K562 (cell line): ENCODE measurements at places on chromosomes 1 and 21. TPM values are rescaled to one million over a fixed set of nuclear protein-coding genes. Genes with fewer than 3 reads are reported as not detected.
A peak's percentile ranks its signal among the peaks of the same experiment; 100 is the strongest.

DNA sequence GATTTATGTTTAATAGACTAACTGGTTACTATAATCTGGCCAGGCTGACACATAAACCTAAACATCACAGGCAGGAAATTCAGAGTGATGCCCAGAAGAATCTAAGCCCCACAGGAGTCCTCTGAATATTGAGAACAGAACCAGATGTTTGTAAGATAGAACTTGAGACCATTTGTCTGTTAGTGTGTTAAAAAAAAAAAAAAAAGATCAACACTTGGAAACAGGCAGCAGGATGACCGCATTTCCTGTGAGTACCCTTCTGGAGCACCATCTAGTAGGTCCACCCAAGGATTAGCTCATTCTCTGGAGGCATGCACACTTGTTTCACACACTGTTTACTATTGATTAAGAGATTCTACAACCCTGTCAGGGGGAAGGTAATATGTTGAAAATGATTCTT, 111.4 kb upstream of the VANGL1 start:
- no peak for DNase-seq

GRCh38 chr1:225539069-225539468, 111.2 kb upstream of the LBR start:
- no peak for DNase-seq

DNA sequence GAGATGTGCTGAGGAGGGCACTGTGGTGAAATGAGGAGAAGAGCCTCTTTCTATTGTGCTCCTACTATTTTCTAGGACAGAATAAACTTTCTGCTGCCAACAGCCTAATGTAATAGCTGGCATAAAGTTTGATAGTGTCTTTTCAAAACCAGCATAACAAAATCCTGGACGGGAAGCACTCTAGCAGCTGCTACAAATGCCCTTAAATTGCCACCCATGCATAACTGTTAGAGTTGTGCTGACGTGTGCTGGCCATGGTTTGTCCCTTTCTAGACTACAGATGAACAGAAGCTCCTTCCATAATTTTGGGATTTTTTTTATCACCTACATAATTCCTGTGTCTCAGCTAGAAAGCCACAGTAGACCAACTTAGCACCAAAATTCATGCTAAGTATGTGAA, 88.5 kb upstream of the DEPDC1 start:
- no peak for DNase-seq

- DNase-seq, result no peak
Measured at GRCh38 chr1:156775799-156776198, 8.5 kb downstream of the PRCC start.

TFF2 gene
- total RNA-seq, result not detected in 2 replicates

DNA sequence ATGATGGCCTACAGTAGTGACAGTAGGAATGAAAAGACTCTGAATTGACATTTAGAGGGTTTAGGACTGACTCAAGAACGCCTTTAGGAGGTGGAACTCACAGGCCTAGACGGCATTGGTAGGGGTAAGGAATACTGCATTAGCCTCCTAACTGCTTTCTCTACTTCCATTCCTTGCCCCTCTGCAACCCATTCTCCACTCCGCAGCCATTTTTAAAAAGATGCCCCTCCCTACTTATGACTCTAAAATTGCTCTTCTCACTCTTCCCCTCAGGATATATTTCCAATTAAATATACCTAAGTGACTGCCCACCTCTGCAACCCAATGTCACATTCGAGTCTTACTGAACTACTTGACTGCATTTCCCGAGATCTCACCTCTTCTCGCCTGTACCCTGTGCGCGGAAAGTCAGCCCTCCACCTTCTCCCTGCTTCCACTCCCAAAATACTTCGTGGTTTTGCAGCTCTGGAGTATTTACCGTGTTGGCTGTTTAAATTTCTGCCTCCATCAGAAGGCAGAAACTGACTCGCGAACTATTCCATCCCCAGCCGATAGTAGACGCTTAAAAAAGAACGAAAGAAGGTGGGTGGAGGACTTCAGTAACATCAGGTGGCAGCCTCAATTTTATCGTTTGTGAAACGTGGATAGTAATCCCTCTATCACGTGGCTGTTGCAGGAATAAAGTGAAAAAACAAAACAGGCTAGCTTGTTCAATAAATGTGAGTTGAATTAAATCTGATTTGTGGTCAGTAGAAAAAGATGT, 1.1 kb upstream of the YBX1 start:
- DNase-seq, result peak; percentile 48

FALEC gene
- total RNA-seq, result 0.51 TPM in 1 of 2 replicates, not detected in the other

FCGR1A gene
- total RNA-seq, result not detected in 2 replicates

DNA sequence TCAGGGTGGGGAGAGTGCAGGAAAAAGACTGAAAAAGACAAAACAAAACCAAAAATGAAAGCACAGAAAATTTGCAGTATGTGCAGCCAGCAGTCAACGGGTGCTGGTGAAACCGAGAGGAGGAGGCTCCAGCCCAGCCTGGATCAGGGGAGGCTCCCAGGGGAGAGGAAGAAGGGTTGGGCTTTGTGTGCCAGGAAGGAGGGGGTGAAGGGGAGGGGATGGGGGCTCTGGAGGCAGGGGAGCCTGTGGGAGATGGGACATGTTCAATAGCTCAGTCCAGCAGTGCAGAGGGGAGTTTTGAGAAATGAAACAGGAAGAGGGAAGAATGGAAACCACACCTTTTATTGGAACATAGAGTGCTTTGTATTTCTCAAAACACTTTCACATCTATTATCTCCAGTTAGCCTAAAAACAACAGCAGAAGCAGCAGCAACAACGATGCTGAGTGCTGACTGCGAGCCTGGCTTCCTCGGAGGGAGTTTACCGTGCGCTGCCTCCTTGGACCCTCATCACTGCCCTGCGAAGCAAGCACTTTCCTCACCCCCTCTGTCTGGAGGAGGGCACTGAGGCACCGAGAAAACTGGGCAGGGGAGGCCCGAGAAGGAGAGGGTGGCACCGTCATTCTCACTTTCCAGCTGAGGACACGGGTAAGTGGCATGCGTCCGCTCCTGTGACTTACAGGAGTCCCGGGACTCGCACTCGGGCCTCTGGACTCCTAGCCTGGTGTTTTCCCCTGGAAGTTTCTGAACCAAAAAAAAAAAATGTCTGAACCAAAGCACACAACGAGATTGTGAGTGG, 62.9 kb downstream of the MDM4 start:
- no peak for DNase-seq

- no peak for DNase-seq
Measured at GRCh38 chr1:92094090-92094489, 13.9 kb downstream of the BTBD8 start.

GRCh38 chr1:192739476-192740184, 69.2 kb upstream of the RGS2 start:
- DNase-seq, result no peak

SLC9C2 gene
- not detected in 2 replicates for total RNA-seq

- no peak for DNase-seq
Measured at GRCh38 chr1:162672622-162673260, 40.5 kb downstream of the DDR2 start.

C1orf216 gene
- total RNA-seq, result 15.1 and 19.0 TPM in 2 replicates

DNA sequence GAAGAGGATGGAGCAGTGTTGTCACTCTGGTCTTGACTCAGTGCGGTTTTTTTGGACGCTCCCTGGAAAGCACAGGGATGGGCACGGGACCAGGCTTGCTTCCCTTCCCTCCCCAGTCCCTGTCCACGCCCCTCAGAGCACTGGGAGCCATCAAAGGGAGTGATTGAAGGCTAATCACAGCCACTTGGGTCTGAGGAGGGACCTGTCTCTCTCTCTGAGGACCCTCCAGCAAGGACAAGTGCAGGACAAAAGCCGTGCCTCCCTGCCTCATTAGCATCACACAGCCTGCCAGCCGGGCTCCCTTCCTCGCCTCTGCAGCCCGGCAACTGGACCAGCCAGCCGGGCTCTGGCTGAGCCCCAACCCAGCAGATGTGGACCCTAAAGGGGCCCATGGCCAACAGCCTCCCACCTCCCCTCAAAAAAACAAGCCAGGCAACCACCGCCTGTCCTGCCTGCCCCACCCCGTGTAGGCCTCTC, 18.6 kb upstream of the PDZK1IP1 start:
- no peak for DNase-seq

- DNase-seq, result no peak
Measured at GRCh38 chr1:147720557-147720956, 39.8 kb downstream of the GJA5 start.

GRCh38 chr1:52900402-52900801, 21.1 kb downstream of the ECHDC2 start:
- DNase-seq, result no peak

SLC30A2 gene
- total RNA-seq, result 0.11 and 0.13 TPM in 2 replicates

LAX1 gene
- not detected in 2 replicates for total RNA-seq

- no peak for DNase-seq
Measured at GRCh38 chr21:40047211-40047610, 180.0 kb downstream of the PCP4 start.

TMPRSS3 gene
- total RNA-seq, result not detected in 2 replicates
